NCI-H2171 treated with DMSO at 0.1 percent for 48 hours (cell line): ENCODE measurements at places on chromosomes 2 and 18.

GRCh38 chr2:160970052-160970965 lies 189.9 kb upstream of the TANK start:
- DNase-seq, result peak; percentile 88

DNA sequence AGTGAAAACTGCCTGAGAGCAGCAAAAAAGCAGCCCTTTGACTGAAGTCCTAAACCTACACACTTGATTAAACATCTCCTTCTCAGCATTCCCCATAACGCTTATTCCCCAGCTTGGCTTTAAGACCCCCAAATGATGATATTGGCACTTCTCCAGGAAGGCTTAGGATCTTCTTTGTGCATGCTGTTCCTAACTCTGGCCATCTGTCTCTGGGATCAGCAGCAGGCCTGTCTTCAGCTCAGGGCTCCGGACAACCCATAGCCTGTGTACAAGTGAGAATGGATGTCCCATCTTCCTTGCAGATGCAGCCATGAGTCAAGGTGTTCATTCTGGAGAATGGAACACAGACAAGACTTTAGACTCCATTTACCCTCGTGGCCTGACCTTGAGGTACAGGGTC lies 81.6 kb upstream of the TMEM17 start:
- DNase-seq, result peak; percentile 7

DNA sequence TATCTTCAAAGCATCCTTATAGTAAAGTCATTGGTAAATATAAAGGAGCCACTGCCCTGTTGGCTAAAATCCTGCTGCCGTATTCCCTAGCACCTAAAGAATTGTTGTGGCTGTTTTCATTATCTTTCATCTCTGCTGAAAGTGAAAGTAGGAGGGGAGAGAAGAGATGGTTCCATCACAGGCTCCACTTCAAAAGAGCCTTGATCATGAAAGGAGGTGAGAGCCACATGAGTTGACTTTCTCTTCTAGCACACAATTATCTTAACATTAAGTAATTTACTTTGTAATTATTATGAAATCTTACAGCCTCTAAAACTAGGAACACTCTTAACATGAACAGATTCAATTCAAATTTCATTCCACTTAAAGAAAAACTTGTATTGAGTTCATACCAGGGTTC lies 1050.9 kb upstream of the LRRTM1 start:
- DNase-seq, result no peak

DNA sequence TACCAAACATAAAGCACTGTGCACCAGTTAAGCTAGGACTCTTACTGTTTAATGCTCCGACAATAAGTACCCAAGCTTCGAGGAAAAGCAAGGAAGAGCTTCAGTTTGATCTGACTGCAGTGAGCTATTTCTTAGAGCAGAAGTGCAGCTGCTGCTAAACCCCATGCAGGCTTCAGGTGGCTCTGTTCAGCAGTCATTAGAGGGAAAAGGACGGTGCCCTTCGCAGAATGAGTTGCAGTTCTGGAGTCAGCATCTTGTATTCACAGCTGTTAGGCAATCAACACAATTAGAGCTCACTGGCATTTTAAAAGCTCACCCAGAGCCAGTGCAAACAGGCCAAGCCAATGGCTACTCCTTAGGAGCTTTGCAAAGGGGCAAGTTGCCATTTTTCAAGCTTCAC lies 1.5 kb upstream of the CERKL start:
- peak; percentile 85 for DNase-seq

DNA sequence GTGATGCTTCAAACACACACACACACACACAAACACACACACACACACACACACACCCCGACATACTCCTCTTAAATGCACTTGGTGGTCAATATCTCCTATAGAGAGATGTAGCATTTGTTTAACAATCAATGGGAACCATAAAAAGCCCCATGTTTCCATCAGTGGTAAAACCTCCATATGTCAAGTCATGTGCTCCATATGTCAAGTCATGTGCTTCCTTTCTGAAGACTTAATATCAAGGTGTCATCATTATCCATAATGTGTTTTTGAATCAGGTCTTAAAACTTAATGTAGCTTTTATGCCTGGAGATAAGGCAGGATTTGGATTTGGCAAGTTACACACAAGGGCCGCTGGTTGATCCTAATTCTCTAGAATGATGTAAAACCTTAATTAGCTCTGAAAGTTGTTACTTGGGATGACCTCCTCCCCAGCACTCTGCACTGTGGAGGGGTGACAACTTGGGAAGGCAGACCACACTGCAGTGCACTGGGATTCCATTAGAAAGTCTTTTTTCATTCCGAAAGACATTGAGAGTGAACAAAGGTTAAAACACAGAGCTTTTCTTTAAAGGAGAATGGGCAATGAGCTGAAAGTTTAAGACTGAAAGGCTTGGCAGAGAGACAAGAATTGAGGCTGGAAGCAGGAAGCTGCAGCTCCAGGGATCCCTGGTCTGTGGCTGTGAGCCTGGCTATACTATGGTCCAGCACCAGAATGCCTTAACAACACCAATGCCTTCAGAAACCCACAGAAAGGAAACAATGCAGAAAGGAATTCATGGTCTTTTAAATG lies 26.4 kb downstream of the ALK start:
- DNase-seq, result no peak

GRCh38 chr2:64274399-64275173 lies 130.4 kb upstream of the PELI1 start:
- no peak for DNase-seq

- DNase-seq, result no peak
Measured at GRCh38 chr2:234823877-234824376, 127.9 kb upstream of the SH3BP4 start.

DNA sequence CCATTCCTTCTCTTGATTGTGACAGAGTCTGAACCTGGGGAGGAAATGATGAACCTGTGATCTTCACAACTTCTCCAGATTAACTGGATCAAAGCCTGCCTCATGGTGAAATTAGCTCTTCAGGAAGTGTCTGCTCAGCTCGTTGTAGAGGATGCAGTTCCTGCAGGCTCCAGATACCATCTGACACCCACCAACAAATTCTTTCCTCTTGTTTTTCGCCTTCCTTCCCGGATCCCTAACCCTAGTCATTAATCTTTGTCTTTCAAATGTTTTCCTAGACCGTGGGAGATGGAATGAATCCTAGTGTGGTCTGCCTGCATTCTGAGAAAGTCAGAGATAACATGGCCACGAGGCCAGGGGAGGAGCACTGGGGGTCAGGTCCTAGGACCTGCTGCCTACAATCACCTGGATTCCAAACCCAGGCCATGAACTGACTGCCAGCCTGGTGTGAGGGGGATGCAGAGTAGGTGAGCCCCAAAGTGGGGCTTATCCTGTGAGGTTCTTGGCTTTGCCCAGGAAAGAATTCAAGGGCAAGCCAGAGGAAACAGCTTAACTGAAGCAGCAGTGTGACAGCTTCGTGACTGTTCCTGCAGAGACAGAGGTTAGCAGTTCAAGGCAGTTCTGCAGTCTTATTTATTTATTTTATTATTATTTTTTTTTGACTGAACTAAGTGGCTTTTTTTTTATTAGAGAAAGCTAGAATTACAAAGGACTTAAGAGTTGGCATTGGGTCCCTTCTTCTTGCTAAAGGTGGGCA lies 67.8 kb downstream of the DIPK1C start:
- DNase-seq, result no peak
